ENCODE measurements at places on chromosomes 2 and 18. TPM values are rescaled to one million over a fixed set of nuclear protein-coding genes. Genes with fewer than 3 reads are reported as not detected.

MYO3B gene
- not detected for total RNA-seq

RPIA gene
- total RNA-seq = 8.2 TPM

SPATA3 gene
- total RNA-seq = not detected

PARD6G gene
- total RNA-seq = 13.0 TPM

PROKR1 gene
- total RNA-seq = 0.28 TPM

Measured in sigmoid colon (tissue), 7 donors.